Endodermal cell (in vitro differentiated cells): ENCODE measurements at places on chromosomes 1 and 21.

- H3K27ac ChIP-seq: peak overlapping the region; percentile 69
- peak overlapping the region; percentile 93 for H3K4me3 ChIP-seq
- peaks cover 12% of the 10 kb centered on the region for H3K36me3 ChIP-seq
- peaks cover 12% of the 10 kb centered on the region for H3K27me3 ChIP-seq
- DNase-seq: peak; percentile 90
- H3K4me1 ChIP-seq: no peaks in the 10 kb centered on the region
These were observed 1.1 kb upstream of the ADAMTS1 start for GRCh38 chr21:26846036-26846931.

GRCh38 chr1:152047413-152047729, 10.6 kb upstream of the S100A11 start:
- peak overlapping the region; percentile 86 for H3K27ac ChIP-seq
- DNase-seq: no peak
- no peaks in the 10 kb centered on the region for H3K36me3 ChIP-seq
- no peaks in the 10 kb centered on the region for H3K4me1 ChIP-seq

GRCh38 chr1:23062271-23062670, 43.0 kb downstream of the KDM1A start:
- no peak overlapping the region for H3K27ac ChIP-seq
- no peak for DNase-seq
- H3K4me3 ChIP-seq: no peak overlapping the region
- no peaks in the 10 kb centered on the region for H3K27me3 ChIP-seq
- peaks cover 86% of the 10 kb centered on the region for H3K36me3 ChIP-seq

DNA sequence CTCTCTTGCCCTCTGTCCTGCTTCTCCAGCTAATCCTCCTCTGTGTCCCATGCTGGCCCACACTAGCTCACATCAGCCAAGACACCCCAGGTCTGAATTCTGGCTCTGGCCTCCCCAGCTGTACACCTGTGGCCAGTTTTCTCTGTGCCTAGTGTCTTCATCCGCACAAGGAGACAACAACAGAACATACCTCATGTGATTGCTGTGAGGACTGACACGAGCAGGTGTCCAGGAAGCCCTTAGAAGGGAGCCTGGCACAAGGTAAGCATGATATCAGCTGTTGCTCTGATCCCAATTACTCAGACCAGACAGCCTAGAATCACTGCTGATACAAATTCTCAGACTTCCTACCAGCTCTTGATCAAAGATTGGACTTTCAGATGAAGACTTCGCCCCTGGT, 71.2 kb upstream of the GJB5 start:
- no peaks in the 10 kb centered on the region for H3K36me3 ChIP-seq
- H3K4me3 ChIP-seq: no peak overlapping the region
- no peaks in the 10 kb centered on the region for H3K4me1 ChIP-seq

DNA sequence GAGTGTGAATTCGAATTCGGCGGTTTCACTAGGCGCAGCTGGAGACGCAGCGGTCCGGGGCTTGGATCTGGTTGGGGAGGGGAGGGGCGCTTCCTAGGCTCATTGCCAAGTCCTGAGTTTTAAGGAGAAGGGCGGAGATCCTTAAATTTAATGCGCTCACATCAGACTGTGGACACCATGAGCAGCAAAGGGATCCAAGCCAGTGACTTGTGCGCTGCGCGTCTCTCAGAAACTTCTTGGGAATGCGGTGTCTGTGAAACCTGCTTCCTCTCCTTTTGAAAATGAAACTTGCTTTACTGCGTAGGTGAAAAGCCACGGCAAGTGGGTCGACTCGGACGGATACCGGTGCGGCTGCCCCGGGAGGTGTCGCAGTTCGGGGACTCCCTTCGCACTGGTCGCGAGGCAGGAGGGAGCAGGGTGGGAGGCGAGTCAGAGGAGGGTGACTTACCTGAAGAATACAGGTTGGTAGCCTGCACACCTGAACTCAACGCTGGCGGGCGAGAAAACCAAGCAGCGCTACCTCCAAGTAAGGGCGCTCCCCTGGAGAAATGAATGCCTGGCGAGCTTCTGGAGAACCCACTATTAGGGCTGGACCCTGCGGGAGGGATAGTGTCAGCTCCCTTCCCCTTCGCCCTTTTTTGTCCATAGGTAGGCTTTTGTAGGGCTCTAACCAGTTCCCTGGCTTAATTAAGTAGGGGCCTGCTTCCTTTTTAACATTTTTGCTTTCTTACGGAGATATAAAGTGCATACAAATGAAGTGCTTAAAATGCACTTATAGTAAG, 992 bp downstream of the TENT5C start:
- peaks cover 5% of the 10 kb centered on the region for H3K4me1 ChIP-seq
- H3K4me3 ChIP-seq: peak overlapping the region; percentile 88
- H3K36me3 ChIP-seq: no peaks in the 10 kb centered on the region
- DNase-seq: peak; percentile 77
- H3K27ac ChIP-seq: no peak overlapping the region
- peaks cover 36% of the 10 kb centered on the region for H3K27me3 ChIP-seq

DNA sequence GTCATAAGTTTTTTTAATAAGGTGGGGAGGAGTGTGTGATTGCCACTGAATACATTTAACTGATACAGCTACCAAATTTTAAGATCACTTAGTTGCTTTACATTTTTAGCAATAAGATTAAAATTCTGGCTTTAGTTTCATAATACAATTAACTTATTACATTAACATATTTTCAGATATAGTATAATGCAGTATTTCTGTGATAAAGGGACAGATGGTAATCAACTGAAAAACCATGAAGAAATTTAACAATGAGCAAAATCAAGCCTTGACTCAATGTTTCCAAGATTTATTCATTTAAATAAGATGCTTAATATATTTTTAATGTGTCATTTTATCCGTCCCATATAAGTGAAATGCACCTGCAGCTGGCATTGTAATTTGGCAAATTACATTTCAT, 4.0 kb downstream of the TOMM20 start:
- H3K4me1 ChIP-seq: peaks cover 4% of the 10 kb centered on the region
- peak overlapping the region; percentile 85 for H3K4me3 ChIP-seq
- no peak for DNase-seq
- H3K36me3 ChIP-seq: peaks cover 77% of the 10 kb centered on the region

DNA sequence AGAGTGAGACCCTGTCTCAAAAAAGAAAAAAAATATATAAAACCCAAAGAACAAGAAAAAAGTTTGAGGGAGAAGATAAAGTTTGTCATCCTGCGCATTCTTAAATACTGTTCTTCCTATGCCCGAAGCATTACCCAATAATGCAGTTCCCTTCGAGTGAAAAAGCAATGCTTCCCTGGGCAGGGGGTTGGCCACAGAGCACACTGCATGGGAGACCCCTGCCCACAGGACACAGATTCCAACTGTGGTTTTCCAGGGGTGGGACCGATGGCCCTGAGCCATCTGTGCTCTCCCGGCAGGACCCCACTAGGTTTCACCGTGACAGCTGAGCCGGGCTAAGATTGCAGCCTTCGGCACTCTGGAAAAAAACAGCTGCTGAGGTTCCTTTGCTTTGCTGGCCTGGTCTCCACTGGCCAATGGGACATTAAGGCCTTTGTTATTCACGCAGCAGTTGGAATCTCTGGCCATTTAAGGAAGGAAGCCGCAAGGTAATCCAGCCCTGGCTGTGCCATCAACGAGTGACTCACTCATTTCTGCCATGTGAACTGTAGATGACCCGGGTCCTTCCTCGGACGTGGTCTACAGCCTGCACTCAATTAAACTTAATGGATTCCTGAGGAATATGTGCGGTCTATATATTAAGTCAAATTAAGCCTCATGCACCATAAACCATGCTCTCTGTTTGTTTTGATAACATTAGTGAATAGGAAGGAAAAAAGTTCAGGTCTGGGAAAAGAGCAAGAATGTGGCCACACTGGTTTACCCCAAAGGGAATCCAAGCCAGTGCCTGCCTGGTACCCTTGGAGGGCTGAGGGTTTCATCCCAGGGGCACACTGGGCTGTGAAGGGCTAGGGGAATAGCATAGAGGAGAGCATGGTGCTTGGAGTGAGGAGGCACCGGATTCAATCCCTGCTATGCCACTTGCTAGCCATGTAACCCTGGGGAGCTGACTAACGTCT, 163.2 kb downstream of the ZBTB18 start:
- H3K36me3 ChIP-seq: no peaks in the 10 kb centered on the region
- DNase-seq: peak; percentile 74
- no peaks in the 10 kb centered on the region for H3K4me1 ChIP-seq
- no peak overlapping the region for H3K4me3 ChIP-seq
- no peaks in the 10 kb centered on the region for H3K27me3 ChIP-seq
- peak overlapping the region; percentile 10 for H3K27ac ChIP-seq

DNA sequence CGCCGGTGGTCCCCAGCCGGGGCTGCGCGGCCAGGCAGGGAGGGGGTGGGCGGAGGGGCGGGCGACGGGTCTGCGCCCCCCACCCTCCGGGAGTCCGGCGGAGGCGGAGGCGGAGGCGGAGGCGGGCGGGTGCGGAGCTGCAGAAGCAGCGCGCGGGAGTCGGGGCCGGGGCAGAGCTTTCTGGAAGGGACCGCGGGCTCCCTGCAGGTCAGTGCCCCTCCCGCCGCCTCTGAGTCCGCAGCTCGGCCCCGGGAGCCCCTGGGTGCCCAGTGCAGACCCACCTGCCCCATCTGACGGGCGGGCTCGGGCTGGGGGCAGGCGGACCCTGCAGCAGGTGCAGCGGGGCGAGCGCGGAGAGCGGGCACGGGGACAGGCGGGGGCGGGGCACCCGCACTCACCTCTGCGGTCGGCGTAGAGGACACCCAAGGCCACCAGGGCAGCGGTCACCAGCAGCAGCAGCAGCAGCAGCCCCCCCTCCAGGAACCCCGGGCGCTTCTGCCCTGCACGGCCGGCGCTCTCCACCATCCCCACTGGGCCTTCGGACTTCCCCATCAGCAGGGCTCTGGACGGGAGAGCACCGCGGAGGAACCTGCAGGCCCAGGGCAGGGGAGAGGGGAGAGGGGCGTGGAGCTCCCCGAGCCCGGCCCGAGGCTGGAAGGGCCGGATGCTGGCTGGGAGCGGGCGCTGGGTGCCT, 3.7 kb downstream of the MMEL1 start:
- H3K27ac ChIP-seq: no peak overlapping the region
- H3K4me1 ChIP-seq: no peaks in the 10 kb centered on the region
- H3K27me3 ChIP-seq: peaks cover 50% of the 10 kb centered on the region

DNA sequence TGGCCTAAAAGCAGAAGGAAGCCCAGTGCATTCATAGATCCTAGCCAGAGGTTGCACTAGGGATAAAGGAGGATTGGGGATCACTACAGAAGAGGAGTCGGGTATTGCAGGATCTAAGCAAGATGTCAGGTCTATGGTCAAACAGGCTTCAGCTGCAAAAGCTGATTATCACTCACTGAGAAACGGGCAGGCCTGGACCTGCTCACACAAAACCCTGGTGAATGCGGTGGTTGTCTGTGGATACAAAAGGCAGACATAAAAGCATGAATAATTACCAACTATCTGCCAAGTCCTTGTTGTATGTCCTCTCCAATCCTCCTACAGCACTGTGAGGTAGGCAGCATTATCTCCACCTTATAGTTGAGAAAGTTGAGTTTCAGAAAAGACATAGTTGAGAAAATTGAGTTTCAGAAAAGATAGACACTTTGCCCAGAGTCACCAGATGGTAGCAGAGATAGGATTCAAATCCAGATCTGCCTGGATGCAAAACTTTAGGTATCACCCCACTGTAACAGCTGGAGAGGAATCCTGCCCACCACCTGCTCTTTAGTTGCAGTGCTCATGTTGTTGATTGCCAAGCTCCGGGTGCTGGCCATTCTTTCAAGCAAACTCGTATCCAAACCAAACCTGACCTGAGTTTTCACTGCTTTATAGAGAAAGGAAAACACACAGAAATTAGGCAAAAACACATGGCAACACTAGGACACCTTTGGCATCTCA, 49.6 kb upstream of the HOOK1 start:
- peaks cover 27% of the 10 kb centered on the region for H3K27me3 ChIP-seq
- DNase-seq: no peak
- H3K4me3 ChIP-seq: no peak overlapping the region
- H3K4me1 ChIP-seq: peaks cover 22% of the 10 kb centered on the region

DNA sequence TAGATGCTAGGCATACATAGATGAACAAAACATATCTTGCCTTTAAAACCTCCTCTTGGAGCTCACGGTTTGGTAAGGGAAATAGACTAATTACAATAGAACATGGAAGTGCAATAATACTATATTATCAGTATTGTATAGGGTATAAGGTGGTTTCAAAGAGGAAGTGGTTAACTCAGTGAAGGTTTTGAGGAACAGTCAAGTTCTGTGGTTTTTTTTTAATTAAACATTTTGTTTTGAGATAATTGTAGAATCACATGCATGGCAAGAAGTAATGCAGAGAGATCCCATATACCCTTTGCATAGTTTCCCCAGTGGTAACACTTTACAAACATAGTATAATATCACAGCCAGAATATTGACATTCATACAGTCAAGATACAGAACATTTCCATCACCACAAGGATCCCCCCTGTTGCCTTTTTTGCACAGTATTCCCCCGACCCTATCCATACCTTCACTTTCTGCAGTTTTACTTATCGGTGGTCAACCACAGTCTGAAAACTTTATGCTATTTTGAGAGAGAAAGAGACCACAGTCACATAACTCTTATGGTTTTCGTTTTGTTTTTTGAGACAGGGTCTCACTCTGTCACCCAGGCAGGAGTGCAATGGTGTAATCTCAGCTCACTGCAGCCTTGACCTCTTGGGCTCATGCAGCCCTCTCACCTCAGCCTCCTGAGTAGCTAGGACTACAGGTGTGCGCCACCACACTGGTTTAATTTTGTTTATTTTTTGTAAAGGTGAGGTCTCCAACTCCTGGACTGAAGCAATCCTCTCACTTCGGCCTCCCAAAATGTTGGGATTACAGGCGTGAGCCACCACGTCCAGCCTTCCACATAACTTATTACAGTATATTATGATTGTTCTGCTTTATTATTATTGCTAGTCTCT, 60.5 kb upstream of the KIAA1614 start:
- H3K27me3 ChIP-seq: no peaks in the 10 kb centered on the region
- no peaks in the 10 kb centered on the region for H3K36me3 ChIP-seq
- H3K27ac ChIP-seq: no peak overlapping the region
- H3K4me1 ChIP-seq: peaks cover 9% of the 10 kb centered on the region
- no peak for DNase-seq

DNA sequence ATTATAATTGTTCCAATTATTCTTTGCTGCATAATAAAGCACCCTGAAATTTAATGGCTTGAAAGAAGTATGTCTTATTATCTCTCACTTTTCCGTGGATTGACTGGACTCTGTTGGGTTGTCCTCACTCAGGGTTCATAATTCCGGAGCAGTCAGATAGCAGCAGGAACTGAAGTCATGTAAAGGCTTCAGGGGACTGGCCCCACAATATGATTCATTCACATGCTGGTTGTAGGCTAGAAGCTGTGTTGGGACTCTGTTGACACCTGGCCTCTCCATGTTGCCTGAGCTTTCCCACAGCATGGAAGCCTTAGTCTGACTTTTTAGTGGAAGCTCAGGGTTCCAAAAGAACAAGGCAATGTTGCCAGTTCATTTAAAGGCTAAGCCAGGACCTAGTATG, 367.1 kb upstream of the ADGRL2 start:
- peaks cover 5% of the 10 kb centered on the region for H3K4me1 ChIP-seq
- no peak for DNase-seq
- no peaks in the 10 kb centered on the region for H3K27me3 ChIP-seq
- H3K36me3 ChIP-seq: no peaks in the 10 kb centered on the region
- H3K27ac ChIP-seq: no peak overlapping the region
